NCI-H2081 treated with DMSO at 0.1 percent for 48 hours (cell line): ENCODE measurements at places on chromosomes 16 and 17.
A peak's percentile ranks its signal among the peaks of the same experiment; 100 is the strongest.

- DNase-seq = peak; percentile 70
These were observed 59.1 kb downstream of the OR1D5 start for GRCh38 chr17:3004150-3004801.

GRCh38 chr17:81052199-81052997, 17.4 kb downstream of the BAIAP2 start:
- DNase-seq = no peak

- peak; percentile 69 for DNase-seq
These were observed 33.8 kb upstream of the CRISPLD2 start for GRCh38 chr16:84785843-84786581.

GRCh38 chr17:19706791-19707727, 9.3 kb downstream of the SLC47A2 start:
- DNase-seq = no peak

DNA sequence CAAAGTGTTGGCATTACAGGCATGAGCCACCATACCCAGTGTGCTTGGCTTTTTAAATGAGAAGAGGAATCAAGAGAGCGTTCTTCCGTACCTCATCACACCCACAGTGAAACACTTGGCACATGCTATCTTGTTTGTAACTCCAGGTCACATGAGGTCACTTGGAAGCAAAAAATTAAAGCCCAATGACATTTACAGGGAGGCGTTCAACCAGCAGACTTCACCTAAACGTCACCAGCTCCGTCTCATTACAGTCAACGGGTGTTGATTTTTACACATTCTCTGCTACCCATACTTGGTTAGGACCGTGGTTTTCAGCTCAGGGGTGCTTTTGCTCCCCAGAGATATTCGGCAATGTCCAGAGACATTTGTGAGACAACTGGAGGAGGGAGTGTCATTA, 127.0 kb downstream of the XYLT1 start:
- DNase-seq = no peak

DNA sequence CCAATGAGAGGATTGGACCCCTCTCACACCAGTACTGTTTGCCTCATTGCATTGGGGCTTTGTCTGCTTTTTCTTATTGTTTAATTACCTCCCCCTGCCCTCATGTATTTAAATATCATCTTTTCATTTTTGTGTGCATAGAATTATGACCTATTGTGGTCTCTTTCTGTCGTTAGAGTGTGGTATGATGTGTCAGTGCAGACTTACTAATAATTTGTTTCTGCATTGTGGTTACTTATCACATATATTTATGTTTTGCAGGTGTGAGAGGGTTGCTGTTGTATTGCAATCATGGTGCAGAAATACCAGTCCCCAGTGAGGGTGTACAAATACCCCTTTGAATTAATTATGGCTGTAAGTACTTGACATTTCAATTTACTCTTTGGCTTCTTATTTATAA, 2.5 kb downstream of the SEC14L1 start:
- DNase-seq = no peak

DNA sequence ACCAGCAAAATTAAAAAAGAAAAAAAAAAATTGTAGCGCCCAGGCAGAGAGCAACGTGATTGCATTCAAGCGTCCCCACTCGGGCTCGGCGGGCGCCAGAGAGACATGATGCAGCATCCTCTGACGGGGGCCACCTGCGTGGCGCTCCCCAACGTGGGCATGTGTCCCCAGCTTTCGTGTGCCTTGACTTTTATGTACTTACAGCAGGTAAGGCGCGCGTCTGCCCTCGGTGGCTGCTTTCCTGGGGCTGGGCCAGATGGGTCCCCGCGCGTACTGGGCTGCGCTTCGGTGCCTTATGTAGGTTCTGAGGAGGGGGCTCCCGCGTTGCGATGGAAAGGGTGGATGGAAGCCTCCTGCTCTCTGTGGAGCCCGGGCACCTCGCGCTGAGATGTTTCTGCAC, 28.4 kb upstream of the RBFOX1 start:
- no peak for DNase-seq

- DNase-seq = no peak
These were observed 10.7 kb upstream of the ZNF19 start for GRCh38 chr16:71499775-71500364.

DNA sequence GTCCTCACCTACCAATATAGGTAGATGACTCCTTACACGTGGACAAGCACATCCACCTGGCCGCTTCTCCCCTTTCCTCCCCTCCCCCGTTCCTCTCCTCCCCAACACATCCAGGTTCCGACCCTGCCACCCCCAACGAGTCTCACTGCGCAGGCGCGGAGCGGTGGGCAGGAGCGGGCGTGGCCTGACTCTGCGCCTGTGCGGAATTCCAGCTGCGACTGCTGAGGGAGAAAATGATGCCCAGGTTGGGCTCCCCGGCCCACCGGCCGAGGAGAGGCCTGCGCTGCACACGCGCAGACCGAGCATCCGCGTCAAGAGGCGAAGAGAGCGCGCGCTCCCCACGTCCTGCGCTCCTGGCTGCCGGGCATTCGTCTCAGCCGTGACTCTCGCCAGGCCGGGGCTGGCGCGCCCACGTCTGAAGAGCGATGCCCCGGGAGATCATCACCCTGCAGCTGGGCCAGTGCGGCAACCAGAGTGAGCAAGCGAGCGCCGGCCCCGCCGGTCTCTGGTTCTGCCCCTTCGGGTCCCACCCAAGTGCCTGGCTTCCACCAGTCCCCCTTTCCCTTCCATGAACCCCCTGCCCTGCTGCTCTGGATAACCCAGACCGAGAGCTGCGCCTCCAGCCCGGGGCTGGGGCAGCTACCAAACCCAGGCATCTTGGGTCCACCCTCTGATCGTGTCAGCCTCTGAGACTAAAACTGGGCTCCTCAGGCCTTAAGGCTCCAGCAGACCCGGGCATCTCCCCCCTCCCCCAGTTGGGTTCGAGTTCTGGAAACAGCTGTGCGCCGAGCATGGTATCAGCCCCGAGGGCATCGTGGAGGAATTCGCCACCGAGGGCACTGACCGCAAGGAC, at the start of gene TUBG2:
TSS of gene TUBG2 (plus strand) at position 206 of the 853 bp plus-strand sequence. CDS start at position 426, 220 bp downstream.
- peak; percentile 80 for DNase-seq

GRCh38 chr17:9647014-9647413, 1.7 kb downstream of the USP43 start:
- no peak for DNase-seq

DNA sequence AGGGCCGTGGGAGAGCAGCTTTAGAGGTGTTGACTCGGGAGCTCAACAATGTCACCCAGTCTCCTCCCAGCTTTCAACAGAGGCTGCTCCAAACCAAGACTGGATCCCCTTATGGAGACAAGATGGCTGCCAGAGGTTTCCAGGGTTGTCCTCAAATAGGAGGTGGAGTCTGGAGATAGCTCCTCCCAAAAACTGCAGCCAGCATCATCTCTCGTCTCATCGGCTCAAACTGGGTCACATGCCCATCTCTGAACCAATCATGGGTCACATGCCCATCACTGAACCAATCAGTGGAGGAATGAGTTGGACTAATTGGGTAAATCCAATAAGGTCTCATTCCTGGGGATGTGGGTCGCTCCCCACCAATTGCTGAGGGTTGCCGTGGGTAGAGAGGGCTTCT, 41.1 kb upstream of the C16orf82 start:
- no peak for DNase-seq

DNA sequence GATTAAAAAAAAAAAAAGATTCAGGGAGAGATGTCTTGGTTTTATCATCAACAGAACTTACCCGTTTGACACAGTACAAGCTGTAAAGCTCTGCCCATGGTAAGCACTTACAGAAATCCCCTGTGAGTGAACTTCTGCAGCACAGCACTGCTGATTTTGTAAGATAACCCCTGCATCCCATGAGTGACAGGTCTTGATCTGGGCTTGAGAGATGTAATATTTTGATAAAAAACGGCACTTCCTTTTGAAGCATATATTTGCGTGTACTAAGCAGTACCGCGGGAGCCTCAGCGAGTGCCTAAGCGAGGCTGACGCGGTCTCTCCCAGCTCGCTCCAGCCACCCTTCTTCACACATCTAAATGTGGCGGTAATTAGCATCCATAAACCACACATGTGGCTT, 50.5 kb downstream of the IKZF3 start:
- DNase-seq = no peak

- DNase-seq = no peak
These were observed 12.1 kb downstream of the CD300A start for GRCh38 chr17:74478420-74479100.

DNA sequence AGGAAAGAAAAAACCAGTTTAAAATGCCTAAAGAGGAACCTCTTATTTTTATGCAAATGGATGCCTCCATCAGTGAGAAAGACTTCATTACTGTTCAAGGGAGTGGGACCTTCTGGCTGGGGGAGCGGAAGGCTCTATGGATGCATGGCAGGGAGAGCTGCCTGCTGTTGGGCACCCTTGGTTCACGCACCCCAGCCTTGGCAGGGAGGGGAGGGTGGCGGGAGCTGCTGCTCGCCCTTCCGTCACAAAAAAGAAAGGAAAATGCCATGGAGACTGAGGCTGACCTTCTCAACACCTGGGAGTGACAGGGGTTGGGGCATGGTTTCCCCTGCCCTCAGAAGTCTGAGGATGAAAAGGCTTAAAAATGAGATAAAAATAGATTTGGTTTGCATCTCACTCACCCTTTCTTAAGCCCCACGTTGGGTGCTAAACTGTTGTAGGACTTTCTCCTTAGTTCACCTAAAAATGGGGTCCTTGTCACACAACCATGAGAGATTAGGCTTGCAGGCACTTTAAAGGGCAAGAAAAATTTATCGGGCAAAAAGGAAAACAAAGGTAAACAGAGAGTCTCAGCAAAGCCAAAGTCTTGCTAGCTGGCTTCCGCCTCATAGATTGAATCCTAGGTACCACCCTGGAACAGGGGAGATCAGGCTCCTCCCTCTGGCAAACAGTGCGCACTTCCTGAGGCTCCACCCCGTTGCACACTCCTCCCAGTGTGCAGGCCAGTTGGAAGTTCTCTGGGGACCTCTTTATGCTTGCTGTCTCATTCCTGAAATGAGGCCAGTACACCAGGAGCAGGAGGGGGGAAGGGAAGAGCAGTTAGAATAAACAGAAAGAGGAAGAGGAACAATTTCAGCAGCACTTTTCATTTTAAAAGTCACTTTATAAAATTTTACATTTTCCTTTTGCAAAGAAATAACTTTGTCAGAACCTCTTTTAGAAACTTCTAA, 31.6 kb downstream of the PHKB start:
- no peak for DNase-seq

GRCh38 chr16:55508271-55508921, 476 bp upstream of the LPCAT2 start:
- no peak for DNase-seq

GRCh38 chr16:74718140-74718539, 17.5 kb upstream of the MLKL start:
- DNase-seq = no peak

DNA sequence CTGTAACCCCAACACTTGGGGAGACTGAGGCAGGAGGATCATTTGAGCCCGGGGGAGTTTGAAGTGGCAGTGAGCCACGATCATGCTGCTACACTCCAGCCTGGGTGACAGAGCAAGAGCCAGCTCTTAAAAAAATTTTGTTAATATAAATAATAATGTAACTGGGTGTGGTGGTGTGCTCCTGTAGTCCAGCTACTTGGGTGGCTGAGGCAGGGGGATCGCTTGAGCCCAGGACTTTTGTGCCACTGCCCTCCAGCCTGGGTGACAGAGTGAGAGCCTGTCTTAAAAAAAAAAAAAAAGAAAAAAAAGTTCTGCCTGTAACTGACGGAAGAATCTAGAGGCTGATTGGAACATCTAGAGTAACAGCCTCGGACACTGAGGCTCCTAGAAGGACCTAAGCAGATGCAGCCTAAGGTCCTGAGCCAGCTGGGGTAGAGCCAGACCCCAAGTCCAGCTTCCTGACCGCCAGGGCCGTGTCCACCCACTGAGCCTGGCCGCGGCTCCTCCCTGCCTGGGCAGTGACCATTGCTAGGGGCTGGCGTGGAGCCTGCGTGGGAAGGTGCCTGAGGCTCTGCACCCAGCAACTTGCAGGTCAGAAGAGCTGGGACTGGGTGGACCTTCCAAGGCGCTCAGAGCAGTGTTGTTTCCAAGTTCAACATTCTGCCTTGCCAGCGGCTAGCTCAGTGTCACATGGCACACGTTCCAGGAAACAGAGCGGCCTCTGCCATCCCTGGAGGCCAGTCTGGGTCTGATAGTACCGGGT, 209.4 kb upstream of the CIBAR2 start:
- DNase-seq = no peak

DNA sequence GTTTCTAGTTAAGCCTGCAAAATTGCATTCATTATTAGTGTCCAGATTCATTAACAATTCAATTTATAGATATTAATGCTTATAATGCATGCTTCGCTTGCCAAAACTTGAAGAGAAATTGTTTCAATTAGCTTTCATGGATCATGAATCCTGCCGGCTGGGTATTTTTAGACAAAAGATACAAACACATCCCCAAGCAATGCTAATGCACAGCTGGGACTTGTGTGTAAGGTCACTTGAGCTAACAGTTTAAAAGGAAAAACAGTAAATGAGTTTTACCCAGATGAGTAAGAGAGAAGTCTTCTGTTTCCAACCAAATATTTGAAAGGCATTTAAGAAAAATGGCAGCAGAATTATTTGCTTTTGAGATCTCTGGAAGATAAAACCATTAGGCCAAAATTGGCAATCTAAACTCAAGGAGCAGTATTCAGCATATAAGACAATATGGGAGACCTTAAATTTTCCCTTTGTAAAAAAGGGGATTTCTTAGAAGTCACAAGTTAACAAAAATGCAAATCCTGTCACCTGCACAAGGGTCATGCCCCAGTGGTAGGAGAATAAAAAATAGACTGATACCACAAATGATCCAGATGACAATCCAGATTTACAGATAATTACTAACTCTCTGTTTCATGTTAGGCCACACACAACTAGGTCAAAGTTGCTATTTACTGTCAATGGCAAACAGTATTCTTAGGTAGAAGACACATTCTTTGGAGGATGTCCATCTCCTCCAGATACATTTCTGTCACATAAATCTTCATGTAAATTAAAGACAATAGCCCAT, 418.4 kb upstream of the PMFBP1 start:
- DNase-seq = no peak

- DNase-seq = no peak
These were observed 10.8 kb upstream of the JPT2 start for GRCh38 chr16:1667271-1667670.

GRCh38 chr17:51397361-51398127, 137.2 kb downstream of the UTP18 start:
- DNase-seq = no peak

DNA sequence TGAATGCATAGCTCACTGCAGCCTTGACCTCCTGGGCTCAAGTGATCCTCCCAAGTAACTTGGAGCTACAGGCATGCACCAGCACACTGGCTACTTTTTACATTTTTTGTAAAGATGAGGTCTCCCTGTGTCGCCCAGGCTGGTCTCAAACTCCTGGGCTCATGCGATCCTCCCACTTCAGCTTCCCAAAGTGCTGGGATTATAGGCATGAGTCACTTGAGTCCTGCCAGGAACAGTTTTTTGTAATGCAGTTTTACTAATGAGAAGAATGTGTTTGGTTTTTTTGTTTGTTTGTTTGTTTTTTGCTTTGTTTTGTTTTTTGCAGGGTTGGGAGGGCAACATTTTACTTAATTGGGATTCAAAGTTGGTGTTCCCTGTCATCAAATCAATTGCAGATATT, 22.2 kb downstream of the SOST start:
- DNase-seq = no peak

- no peak for DNase-seq
These were observed 47.4 kb upstream of the SMURF2 start for GRCh38 chr17:64709481-64709880.

GRCh38 chr16:11257131-11257938, 1.3 kb upstream of the SOCS1 start:
- no peak for DNase-seq
